Dorsolateral prefrontal cortex (tissue), 122 donors: ENCODE measurements at places on chromosomes 6 and 20.

DNA sequence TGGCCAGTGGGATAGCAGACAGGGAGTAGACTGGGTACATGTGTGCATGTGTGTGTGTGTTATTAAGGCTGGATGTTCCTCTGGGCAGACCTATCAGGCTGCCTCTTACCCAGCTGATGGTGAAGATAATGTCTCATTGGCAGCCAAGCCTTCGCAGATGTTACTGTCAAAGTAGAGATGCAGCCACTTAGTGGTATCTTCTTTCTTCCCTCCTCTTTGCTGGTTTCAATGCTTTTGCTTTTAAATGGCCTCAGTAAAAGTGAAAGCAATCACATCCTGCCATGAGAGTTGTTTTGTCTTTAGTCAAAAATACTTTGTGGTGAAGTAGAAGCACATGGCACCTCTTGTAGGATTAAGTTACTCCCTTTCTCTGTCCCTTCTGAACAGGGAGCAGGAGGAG, 57.5 kb downstream of the SNRNP48 start:
- DNase-seq: no peak

DNA sequence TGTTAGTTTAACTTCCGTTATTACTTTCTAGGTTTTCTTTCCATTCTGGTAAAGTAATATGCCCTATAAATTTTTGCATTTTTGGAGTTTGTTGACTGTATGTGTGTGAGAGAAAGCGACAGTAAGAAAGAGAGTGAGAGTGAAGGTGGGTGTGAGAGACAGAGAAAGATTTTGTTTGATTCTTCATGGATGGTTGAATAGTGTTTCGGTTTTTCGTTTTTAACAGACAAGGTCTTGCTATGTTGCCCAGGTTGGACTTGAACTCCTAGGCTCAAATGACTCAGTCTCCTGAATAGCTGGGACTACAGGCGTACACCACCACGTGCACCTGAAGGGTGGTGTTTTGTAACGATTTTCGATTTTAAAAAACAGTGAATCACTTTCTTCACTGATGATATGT, 329.1 kb upstream of the RUNX2 start:
- DNase-seq: no peak

DNA sequence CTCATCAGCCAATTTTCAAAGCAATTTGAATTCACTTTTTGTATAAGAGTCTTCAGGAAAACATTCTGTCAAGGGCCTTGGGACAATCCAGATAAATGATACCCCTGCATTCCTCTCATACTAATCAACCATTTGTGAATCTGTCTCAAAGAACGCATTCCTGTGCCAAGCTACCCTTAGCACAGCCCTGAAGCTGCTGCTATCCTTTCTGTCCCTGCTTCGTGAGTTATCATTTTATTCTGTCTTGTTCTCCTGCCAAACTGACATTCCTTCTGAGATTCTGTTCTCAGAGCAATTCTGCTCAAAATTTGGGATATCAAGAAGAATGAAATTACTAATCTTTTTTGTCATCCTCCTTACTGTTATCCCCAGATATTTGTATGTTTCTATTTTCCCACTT, 213.9 kb upstream of the STXBP5 start:
- DNase-seq: no peak

- DNase-seq: no peak
These were observed 14.9 kb downstream of the MTFR2 start for GRCh38 chr6:136235233-136235564.

- no peak for DNase-seq
These were observed at the start of gene MAPK13 for GRCh38 chr6:36129941-36130666. TSS of gene MAPK13 (plus strand) at chr6:36130513. CDS start at chr6:36130583, 70 bp downstream.

DNA sequence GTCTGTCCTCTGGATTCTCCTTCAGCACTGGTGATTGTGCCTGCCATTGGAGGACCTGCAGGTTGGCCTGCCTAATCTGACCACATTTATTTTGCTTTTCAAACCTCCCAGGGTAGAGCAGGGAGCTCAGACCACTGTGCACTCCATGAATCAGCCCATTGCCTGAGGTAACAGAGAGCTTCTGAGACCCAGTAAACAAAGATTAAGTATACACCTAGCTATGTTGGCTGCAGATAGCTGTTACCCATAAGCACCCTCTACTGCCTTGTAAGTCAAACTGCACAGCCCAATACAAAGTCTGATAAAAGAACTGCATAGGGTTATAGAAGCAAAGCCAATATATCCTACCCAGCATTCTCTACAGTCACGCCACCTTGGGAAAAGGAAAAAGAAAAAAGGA, 338.7 kb downstream of the HTR1B start:
- DNase-seq: no peak

DNA sequence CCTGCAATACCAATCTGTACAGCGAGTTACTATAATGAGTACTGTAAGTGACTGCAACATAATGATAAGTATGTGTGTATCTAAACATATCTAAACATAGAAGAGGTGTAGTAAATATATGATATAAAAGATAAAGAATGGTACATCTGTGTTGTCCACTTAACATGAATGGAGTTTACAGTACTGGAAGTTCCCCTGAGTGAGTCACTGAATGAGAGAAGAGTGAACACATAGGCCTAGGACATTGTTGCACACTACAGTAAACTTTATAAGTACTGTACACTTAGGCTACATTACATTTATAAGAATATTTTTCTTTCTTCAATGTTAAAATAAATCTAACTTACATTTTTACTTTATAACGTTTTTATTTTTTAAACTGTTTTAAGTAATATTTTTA, 380.4 kb downstream of the MMUT start:
- no peak for DNase-seq

DNA sequence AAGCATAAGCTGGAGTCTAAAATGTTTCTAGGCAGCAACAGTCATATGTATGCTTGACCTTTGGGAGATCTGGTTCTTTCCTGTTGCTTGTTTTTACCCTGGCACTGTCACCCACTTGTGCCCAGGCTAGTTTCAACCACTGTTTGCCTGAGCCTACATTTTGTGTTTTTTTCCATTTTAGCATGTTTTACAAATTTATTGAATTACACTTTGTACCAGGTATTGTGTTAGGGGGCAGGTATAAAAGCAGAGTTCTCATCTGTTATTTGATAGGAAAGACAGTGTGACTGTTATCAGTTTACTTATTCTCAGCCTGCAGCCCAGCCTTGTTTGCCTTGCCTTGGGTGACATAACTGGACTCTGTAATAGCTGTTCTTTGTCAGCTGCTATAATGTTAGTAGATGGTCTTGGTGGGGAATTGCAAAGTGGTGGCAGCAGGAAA, 147.0 kb downstream of the CDKAL1 start:
- DNase-seq: no peak

DNA sequence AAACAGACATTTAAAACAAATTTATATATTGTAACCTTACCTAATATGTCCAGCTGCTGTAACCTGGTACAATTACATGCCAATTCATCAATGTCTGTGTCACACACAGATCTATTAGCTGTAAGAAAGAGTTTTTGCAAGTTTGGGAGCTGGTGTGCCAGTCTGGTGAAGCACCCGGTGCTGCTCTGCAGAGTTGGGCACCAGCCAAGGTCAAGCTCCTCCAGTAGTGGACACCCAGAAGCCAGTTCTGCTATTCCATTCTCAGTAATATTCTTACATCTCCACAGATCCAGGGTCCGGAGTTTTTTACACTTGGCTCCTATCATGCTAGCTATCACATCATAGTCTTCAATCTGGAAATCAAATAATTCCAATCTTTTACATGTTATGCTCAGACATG, 41.0 kb downstream of the POU3F2 start:
- peak; percentile 27 for DNase-seq

- DNase-seq: no peak
These were observed 7.8 kb downstream of the ACSS2 start for GRCh38 chr20:34884260-34884659.

- DNase-seq: no peak
These were observed 887 bp downstream of the CLPS start for GRCh38 chr6:35796236-35796635.

DNA sequence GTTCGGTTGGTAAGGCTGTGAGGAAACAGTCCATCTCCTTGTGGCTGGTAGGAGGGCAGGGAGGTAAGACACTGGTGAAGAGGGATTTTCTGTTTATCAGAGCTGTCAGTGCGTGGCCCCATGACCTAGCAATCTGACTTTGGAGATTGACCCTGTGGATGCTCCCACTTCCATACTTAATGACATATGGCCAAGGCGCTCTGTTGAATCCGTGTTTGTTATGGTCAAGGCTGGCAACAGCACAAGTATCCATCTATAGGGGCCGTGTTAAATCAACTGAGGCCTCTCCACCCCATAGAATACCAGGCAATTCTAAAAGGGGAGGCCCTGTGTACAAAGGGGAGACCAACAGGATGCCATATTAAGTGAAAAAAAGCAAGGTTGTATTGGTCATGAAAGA, 25.6 kb upstream of the FOXC1 start:
- no peak for DNase-seq

DNA sequence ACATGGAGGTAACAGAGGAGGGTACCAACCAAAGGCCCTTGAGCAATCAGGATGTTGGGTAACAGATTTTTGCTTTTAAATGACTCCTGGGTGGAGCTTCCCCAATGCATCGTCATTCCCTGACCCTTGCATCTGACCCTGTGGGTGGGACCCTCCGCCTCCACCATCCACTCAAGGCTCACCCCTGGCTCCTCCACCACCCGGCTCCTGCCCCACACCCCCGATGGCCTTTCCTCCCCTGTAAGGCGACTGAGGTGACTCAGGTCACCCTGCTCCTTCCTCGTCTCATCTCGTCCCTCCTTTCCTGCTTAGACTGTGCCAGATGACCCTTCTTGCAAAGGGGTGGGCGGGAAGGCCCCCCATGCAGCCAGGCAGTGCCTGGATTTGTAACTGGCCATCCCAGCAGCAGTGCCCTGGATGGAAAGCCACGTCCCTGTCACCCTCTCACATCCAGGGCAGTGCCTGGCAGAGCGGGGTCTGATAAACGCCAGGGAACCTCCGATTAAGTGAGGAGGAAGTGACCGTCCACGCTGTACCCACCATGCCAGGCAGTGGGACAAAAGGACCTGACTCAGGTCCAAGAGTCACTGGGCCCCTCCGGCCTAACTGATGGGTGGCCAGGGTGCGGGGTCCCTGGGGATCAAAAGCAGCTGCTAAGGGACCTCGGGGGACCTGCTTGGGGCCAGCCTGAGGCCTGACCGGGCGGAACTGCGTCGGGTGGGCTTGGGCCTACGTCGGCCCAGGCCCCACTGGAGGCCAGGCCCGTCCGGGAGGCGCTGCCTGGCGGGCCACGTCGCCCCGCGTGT, 624 bp upstream of the NPEPL1 start:
- DNase-seq: no peak

DNA sequence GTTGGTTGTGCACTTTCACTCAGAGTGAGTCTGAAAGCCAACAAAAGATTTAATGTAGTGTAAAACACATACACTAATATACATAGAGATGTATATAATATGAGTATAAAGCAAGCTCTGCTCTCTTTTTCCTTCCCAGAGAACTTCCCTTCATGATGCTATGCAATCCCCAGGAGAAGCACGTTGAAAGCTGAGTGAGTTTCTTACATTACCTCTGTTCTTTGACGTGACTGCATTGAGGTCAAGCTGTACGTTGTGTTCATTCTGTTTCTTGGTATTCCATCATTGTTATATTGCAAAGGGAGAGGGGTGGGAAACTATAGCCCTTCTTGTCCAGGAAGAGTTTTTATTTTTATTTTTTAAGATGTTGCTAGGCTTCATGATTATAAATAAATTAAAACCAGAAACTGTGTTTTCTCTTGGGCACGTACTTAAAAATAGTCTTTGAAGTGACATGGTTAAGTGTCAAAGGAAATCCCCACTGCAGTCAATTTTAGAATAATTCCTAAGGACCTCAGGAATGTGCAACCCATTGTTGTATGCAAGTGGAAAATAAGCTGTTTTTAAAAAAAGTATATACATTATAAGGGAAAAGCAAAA, 651.0 kb downstream of the CD109 start:
- no peak for DNase-seq

- no peak for DNase-seq
These were observed 293.6 kb upstream of the STXBP5 start for GRCh38 chr6:146910611-146911010.

GRCh38 chr20:53262365-53262764, 290.2 kb downstream of the TSHZ2 start:
- DNase-seq: no peak

- no peak for DNase-seq
These were observed 27.1 kb downstream of the ULBP1 start for GRCh38 chr6:149990661-149991471.

- no peak for DNase-seq
These were observed 17.3 kb upstream of the TENT5A start for GRCh38 chr6:81769824-81770223.
